ENCODE measurements at places on chromosomes 1 and 21. TPM values are rescaled to one million over a fixed set of nuclear protein-coding genes. Genes with fewer than 3 reads are reported as not detected.
A peak's percentile ranks its signal among the peaks of the same experiment; 100 is the strongest.

ZNF683 gene
- total RNA-seq = 0.12 TPM

DNA sequence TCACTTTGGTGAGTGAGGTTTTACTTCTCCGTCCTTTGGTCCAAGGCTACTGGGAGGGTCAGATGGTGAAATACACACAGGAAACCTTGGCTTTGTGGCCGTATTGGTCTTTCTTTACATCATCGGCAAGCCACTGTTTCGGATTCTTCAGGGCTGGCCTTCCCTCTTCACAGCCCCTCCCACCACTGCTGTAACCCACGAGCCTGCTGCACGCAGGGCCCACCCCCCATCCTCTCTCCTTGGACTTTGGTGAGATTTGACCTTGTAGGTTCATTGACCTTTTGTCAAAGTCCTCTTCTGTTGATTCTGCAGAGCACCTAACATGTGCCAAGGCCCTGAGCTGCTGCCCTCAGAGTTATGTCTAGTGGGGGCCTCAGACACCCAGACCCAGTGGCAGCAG is 328.6 kb downstream of the CAMTA1 start:
- DNase-seq = no peak

- DNase-seq = peak; percentile 62
Observed at GRCh38 chr1:9440763-9441194, 98.5 kb upstream of the SLC25A33 start.

- no peak for DNase-seq
Observed at GRCh38 chr1:171468120-171468750, 17.1 kb upstream of the PRRC2C start.

GRCh38 chr1:221302357-221302756 is 423.1 kb downstream of the HLX start:
- no peak for DNase-seq

Measured in pancreas (tissue), 10 donors.